ENCODE measurements at places on chromosomes 1 and 21. TPM values are rescaled to one million over a fixed set of nuclear protein-coding genes. Genes with fewer than 3 reads are reported as not detected.

Gene FCGR3A
- 323 TPM for total RNA-seq

Gene USH2A
- total RNA-seq, result not detected

Gene CD1B
- not detected for total RNA-seq

Gene HES4
- total RNA-seq, result 21.4 TPM

- peaks cover 6% of the 10 kb centered on the region for H3K27me3 ChIP-seq
- H3K36me3 ChIP-seq, result no peaks in the 10 kb centered on the region
- H3K4me1 ChIP-seq, result no peaks in the 10 kb centered on the region
- H3K4me3 ChIP-seq, result no peak overlapping the region
- no peak for DNase-seq
Measured at GRCh38 chr1:95312181-95312580, 78.2 kb downstream of the RWDD3 start.

DNA sequence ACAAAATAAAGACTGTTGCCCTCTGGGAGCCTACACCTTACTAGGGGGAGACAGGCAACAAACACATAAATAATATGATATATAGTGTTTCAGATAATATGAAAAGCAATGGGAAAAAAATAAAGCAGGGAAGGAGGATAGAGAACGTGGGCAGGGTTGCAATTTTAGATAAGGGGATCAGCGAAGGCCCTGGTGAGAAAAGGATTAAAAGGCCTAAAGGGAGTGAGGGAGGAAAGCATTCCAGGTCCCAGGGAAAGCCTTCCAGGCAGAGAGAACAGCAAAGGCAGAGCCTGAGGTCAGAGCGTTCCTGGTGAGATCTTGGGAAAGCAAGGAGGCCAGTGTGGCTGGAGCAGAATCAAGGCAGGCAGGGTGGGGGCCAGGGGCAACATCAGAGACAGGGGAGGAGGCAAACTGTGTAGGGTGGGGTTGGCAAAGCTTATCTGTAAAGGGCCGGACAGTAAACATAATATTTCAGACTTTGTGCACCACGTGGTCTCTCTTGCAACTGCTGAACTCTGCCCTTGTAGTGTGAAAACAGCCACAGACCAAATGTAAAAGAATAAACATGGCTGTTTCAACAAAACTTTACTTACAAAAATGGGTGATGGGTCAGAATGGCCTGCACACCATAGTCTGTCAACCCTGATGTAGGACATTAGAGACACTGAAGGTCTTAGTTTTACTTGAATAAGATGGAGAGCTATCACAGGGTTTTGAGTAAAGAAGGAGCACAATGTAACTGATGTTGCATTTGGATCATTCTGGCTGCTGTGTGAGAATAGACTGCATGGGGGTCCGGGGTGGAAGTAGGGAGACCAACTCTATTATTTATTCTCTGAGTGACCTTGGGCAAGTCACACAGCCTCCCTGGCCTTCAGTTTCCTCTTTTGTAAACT lies 13.3 kb upstream of the CPT2 start:
- H3K27me3 ChIP-seq, result no peaks in the 10 kb centered on the region
- peak overlapping the region; percentile 58 for H3K27ac ChIP-seq
- H3K4me3 ChIP-seq, result no peak overlapping the region
- DNase-seq, result no peak
- H3K4me1 ChIP-seq, result peaks cover 14% of the 10 kb centered on the region

GRCh38 chr1:20380616-20381035 lies 90.0 kb downstream of the VWA5B1 start:
- no peak overlapping the region for H3K4me3 ChIP-seq
- peaks cover 3% of the 10 kb centered on the region for H3K4me1 ChIP-seq
- peaks cover 21% of the 10 kb centered on the region for H3K27me3 ChIP-seq
- H3K36me3 ChIP-seq, result no peaks in the 10 kb centered on the region
- H3K27ac ChIP-seq, result no peak overlapping the region
- no peak for DNase-seq

- H3K4me1 ChIP-seq, result no peaks in the 10 kb centered on the region
- DNase-seq, result no peak
- H3K4me3 ChIP-seq, result no peak overlapping the region
- H3K27me3 ChIP-seq, result no peaks in the 10 kb centered on the region
- H3K27ac ChIP-seq, result no peak overlapping the region
Measured at GRCh38 chr1:174743654-174744561, 255.8 kb upstream of the CACYBP start.

DNA sequence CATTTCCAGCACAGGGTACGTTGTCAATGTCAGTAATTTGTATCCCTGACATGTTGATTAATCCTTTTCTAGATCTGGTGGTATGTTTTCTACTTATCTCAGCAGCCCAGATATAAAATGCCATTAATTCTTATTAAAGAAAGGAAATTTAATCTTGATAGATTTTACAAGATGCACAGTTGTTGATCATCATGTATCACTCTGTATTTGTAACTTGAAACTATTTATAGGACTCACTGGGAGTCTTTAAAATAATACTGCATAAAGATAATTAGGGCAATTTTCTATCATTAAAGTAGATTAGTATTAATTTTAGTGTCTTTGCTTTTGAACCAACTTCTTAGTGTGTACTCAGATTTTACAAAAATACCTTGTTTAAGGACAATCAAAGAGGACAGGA lies 84.9 kb downstream of the GREM2 start:
- H3K4me3 ChIP-seq, result no peak overlapping the region
- H3K27me3 ChIP-seq, result no peaks in the 10 kb centered on the region
- H3K27ac ChIP-seq, result no peak overlapping the region
- no peaks in the 10 kb centered on the region for H3K36me3 ChIP-seq
- DNase-seq, result no peak

GRCh38 chr1:85936470-85936869 lies 220.1 kb downstream of the COL24A1 start:
- no peaks in the 10 kb centered on the region for H3K4me1 ChIP-seq
- no peak for DNase-seq
- no peaks in the 10 kb centered on the region for H3K27me3 ChIP-seq
- no peak overlapping the region for H3K27ac ChIP-seq
- no peak overlapping the region for H3K4me3 ChIP-seq

DNA sequence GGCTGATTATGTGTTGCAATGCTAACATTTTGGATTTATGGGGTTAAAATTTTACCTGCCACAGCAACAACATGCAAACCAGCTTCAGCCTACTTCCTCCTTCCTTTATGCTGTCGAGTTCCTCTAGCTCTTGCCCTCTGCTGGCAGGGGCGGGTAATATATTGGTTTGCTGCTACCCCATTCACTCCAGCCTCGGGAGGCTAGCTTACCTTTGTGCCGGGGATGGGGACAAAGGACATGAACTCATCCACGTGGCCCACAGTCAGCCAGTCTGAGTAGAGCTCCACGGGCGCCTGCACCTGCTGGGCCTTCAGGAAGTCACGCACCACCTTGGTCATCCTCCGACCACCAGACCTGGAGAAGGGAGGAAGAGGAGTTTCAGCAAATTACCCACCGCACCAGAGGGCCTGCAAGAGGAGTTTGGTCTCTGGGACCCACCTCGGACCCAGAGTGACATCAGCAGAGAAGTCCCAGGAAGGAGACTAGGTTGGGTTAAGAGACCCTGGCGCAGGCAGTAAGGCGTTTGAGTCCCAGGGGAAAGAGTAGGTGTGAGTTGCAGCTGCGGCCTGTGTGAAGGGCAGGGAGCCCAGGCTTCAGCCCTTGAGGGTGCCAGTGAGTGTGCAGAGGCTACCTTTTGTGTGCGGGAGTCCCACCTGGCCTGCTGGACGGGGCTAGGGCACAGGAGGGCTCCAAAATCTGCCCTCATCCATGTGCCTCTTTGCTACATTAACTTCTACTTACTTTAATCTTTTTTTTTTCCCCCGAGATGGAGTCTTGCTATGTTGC lies 21.8 kb upstream of the SDHB start:
- no peak overlapping the region for H3K27ac ChIP-seq
- DNase-seq, result no peak
- no peaks in the 10 kb centered on the region for H3K36me3 ChIP-seq
- no peak overlapping the region for H3K4me3 ChIP-seq

GRCh38 chr1:31183927-31184554 lies 55.6 kb downstream of the NKAIN1 start:
- no peaks in the 10 kb centered on the region for H3K36me3 ChIP-seq
- no peak for DNase-seq
- peaks cover 13% of the 10 kb centered on the region for H3K4me1 ChIP-seq
- H3K4me3 ChIP-seq, result no peak overlapping the region
- peaks cover 32% of the 10 kb centered on the region for H3K27me3 ChIP-seq
- H3K27ac ChIP-seq, result no peak overlapping the region

DNA sequence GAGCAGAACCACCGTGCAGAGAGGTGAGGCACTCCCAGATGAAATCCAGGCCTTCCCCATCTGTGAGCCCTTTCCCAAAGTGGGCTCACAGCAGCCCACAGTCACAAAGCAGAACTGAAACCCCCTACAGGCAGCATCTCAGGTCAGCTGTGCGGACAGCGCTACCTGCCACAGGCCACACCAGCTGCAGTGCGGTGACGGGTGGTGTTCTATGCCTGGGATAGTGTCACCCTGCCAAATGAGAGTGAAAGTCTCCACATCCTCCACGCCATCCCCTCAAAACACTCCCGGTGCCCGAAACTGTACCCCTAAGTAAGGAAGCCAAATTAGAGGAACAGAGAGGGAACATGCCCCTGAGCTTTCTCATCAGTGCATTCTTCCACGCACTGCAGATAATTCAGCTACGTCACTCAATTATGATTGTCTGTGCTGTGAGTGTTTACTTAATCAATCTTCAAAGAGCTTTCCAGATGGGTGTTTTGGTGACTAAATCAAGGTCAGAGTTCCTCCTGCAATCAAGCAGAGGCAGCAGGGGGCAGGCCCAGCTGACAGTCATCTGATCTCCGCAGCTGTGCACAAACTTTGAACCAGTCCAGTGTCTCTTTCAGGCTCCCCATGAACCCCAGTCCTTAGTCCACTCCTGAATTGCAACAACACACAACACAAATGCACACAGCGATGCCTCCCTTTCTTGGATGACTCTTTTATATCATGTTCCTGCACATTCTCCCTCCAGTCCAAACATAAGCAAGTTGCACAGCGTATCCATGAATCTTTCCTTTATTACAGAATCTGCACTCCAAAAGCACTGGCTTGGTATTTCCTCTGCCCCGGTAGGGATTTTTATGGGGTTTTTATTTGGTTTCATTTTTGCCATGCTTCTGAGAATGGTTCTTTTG lies 150.0 kb downstream of the TOMM20 start:
- no peaks in the 10 kb centered on the region for H3K36me3 ChIP-seq
- peaks cover 91% of the 10 kb centered on the region for H3K4me1 ChIP-seq
- peak; percentile 80 for DNase-seq
- no peaks in the 10 kb centered on the region for H3K27me3 ChIP-seq
- peak overlapping the region; percentile 25 for H3K4me3 ChIP-seq
- peak overlapping the region; percentile 93 for H3K27ac ChIP-seq

DNA sequence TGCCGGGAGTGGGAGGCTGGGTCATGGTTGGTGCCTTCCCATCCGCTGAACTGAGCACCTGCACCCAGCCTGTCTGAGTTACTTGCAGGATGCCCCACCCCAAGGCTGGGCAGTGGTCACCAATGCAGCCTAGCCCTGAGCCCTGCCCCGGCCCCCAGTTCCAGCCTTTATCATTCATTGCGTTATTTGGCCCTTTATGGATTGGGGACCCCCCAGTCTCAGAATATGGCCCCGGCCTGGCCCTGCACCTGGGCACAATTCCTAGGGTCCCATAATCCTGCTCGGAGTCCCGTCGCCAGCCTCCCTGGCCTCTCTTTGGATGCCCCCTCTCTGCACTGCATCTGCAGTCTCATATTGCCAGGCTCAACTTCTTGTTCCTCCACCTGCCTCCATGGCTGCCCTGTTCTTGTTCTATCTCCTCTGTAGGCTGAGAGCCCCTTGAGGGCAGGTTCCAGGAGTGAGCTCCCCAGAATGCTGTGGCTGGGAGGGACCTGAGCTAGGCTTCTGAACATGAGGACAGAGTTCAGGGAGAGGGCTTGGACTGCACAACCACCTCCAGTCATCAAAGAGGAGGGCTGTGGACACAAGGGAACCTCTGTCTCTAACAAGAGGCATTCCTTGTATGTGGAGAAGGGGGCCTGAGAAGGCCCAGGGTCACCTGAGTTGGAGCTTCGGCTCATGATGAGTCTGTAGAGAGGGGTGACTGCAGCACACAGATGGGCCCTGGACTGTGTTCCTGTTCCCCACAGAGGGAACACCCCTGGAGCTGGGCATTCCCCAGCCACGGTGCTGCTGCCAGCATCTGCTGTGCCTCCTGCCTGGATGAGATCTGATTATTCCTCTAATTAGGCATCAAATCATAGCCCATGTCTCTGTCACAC lies 1.1 kb upstream of the KNCN start:
- H3K27ac ChIP-seq, result no peak overlapping the region
- no peaks in the 10 kb centered on the region for H3K4me1 ChIP-seq
- H3K4me3 ChIP-seq, result no peak overlapping the region
- no peak for DNase-seq
- peaks cover 17% of the 10 kb centered on the region for H3K27me3 ChIP-seq

DNA sequence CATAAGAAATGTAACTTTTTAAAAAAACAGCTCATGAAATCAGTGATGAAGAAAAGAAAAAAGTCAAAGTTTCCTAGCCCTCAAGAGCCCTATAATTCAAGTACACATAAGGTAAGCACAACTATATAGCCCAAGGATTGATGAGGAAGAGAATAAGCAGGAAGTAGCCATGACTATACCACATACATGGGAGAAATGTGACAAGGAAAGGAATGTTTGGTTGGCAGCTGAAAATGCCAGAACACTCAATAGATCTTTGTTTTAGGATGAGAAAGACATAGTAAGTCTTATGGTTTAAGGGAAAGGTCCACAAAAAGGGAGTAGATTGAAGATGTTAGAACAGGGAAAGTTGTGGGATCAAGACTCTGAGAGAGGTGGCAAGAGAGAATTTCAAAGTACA lies 5.7 kb downstream of the DOCK7 start:
- no peak overlapping the region for H3K4me3 ChIP-seq
- no peaks in the 10 kb centered on the region for H3K27me3 ChIP-seq
- no peak overlapping the region for H3K27ac ChIP-seq
- H3K36me3 ChIP-seq, result no peaks in the 10 kb centered on the region

- H3K36me3 ChIP-seq, result no peaks in the 10 kb centered on the region
- no peaks in the 10 kb centered on the region for H3K27me3 ChIP-seq
- H3K4me1 ChIP-seq, result no peaks in the 10 kb centered on the region
- DNase-seq, result no peak
- no peak overlapping the region for H3K27ac ChIP-seq
Measured at GRCh38 chr21:15379776-15380175, 315.0 kb upstream of the NRIP1 start.

DNA sequence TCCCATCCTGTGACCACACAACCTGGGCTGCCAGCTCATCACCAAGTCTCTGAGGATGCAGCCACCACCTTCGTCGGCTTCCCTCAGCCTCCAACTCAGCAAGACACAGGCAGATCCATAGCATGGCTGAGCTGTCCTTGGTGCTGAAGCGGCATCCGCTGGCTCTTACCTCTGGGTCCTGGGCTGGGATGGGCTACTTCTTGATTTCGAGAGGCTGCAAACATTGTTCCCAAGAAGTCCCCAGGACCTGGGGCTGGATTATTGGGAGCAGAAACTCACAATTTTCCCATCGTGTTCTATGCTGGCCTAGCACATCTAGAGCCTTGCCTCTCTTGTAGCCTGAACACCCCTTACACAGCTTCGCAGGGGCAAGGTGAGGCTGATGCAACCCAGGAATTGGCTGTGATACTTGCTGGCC lies 24.9 kb upstream of the C1QA start:
- no peaks in the 10 kb centered on the region for H3K36me3 ChIP-seq
- H3K4me3 ChIP-seq, result no peak overlapping the region
- H3K27me3 ChIP-seq, result peaks cover 29% of the 10 kb centered on the region
- H3K4me1 ChIP-seq, result no peaks in the 10 kb centered on the region
- no peak overlapping the region for H3K27ac ChIP-seq

GRCh38 chr1:208171616-208172422 lies 72.4 kb downstream of the PLXNA2 start:
- no peak overlapping the region for H3K4me3 ChIP-seq
- H3K27ac ChIP-seq, result no peak overlapping the region
- no peaks in the 10 kb centered on the region for H3K27me3 ChIP-seq
- peaks cover 4% of the 10 kb centered on the region for H3K36me3 ChIP-seq
- DNase-seq, result no peak

Data from lower lobe of right lung (tissue), 2 donors.